ENCODE measurements at places on chromosomes 6 and 20.

DNA sequence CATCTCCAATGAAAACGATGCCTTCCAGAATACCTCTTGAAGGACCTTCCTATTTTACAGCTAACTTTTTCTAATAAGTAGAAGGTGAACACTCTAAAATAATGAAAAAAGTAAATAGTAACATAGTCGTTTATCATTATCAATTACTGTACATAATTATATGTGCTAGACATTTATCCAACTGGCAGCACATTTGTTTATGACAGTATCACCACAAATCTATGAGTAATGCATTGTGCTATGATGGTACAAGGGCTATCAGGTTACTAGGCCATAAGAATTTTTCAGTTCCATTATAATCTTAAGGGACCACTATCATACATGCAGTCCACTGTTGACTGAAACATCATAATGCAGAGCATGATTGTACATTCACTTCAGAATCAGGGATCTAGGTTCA is 68.4 kb downstream of the ATG5 start:
- DNase-seq: no peak

- peak; percentile 78 for DNase-seq
These were observed 21.8 kb upstream of the UFL1 start for GRCh38 chr6:96499781-96500180.

- DNase-seq: no peak
These were observed 2.4 kb downstream of the ADGRG6 start for GRCh38 chr6:142304241-142304640.

GRCh38 chr20:58850693-58851174 is at the start of gene GNAS-AS1:
Gene GNAS-AS1 (minus strand): TSS chr20:58850902.
- DNase-seq: peak; percentile 58

- DNase-seq: no peak
These were observed 169.4 kb downstream of the TRDN start for GRCh38 chr6:123467392-123467791.

GRCh38 chr20:14444106-14444505 is 106.7 kb upstream of the FLRT3 start:
- DNase-seq: no peak

DNA sequence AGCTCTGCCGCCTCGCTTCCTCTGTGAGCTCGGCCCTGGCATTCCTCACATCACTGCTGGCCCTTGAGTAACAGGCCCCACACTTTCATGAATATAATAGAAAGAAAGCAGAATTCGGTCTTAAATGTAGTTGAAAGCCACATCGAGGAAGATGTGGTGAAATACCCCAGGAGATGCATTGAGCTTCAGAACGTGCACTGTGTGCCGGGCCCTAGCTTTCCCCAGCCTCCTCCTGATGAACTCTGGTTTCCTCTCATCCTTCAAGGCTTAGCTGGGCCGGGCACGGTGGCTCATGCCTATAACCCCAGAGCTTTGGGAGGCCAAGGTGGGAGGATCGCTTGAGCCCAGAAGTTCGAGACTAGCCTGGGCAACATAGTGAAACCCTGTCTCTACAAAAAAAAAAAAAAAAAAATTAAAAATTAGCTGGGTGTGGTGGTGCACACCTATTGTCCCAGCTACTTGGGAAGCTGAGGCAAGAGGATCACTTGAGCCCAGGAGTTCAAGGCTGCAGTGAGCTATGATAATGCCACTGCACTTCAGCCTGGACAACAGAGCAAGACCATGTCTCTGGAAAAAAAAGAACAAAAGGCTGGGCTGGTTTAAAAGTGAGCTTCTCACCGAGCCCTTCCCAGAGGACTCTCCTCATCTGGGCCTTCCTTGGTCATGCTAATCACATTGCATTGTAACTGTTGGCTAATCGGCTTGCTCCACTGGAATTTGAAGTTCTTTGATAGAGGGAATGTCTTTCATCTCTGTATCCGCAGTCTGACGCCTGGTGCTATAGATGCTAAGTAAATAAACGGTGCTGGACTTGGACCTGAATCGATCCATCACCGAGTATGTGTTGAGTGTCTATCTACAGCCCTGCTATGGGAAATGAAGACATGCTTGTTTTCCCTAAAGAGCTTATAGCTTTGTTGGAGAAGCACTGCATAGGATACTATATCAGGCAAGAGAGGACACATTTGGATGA is 43.8 kb upstream of the FOXQ1 start:
- no peak for DNase-seq

- DNase-seq: no peak
These were observed 23.3 kb upstream of the C6orf62 start for GRCh38 chr6:24742216-24742738.

DNA sequence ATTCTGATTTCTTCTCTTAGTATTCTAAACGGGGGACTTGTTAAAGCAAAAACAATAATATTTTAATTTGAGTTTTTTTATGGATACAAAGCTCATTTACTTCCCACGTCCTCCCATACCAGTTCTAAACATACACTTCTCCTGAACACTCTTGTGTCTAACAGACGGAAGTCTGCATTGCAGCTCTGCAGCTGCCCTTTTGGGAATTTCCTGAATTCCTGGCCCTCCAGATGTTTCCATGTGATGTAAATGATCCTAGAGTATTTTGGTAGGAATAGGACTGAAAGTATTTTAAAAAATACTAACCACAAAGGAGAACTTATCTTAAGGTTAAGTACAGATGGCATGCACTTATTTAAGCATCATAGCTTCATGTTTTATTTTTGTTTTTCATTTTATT is 886.7 kb downstream of the TBC1D32 start:
- DNase-seq: no peak

DNA sequence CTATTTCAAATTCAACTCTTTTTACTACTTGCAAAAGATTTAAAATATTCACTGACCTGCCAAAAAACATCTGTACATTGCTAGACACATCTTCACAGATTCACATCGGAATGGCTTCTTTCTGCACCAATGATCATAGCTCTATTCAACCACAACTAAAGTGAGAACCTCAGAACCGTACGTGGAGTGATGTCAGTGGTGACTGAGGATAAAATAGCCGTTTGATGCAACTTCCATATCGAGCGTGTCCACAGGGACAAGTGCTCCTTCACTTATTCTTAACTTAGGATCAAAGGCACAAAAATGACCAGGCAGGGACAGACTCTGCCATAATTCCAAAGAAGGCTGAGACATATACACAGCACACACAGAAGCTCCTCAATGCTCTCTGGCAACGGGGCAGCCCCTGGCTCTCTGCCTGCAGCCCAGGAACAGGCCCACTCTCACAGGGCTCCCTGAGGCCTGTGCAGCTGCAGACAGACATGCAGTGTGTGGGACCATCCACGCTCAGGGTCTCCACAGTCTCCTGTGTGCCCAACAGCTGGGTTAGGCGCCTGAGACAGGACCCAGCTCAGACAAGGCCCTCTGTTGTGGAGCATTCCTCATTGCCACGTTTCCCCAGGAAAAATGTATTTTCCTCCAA is 22.8 kb downstream of the FYN start:
- no peak for DNase-seq

GRCh38 chr20:32534661-32535240 is 50.4 kb downstream of the NOL4L start:
- DNase-seq: peak; percentile 64

- peak; percentile 94 for DNase-seq
These were observed at the start of the genes TBC1D22B and TMEM217 for GRCh38 chr6:37257634-37258404. Gene TBC1D22B (plus strand): TSS chr6:37257772. CDS start chr6:37257918, 146 bp downstream. Gene TMEM217 (minus strand): TSS chr6:37258144. CDS start chr6:37219030, 39,114 bp downstream.

- no peak for DNase-seq
These were observed 13.7 kb upstream of the PRDM13 start for GRCh38 chr6:99592900-99593299.

DNA sequence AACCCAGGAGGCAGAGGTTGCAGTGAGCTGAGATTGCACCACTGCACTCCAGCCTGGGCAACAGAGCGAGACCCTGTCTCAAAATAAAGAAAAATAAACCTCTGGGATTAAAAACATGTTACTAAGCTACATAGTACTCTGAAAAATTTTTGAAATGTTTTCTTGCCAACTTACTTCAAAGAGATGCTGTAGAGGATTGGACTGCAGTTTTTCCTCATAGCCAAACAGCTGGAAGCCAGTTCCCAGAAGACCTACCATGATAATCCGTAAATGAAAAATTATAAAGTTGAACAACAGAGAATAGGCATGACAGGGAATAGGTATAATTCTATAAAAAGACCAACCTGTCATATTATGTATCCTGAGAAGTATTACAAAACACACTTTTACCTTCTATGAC is 48.0 kb downstream of the RARS2 start:
- DNase-seq: no peak

GRCh38 chr20:36493051-36493800 is 48.1 kb upstream of the MYL9 start:
- no peak for DNase-seq

DNA sequence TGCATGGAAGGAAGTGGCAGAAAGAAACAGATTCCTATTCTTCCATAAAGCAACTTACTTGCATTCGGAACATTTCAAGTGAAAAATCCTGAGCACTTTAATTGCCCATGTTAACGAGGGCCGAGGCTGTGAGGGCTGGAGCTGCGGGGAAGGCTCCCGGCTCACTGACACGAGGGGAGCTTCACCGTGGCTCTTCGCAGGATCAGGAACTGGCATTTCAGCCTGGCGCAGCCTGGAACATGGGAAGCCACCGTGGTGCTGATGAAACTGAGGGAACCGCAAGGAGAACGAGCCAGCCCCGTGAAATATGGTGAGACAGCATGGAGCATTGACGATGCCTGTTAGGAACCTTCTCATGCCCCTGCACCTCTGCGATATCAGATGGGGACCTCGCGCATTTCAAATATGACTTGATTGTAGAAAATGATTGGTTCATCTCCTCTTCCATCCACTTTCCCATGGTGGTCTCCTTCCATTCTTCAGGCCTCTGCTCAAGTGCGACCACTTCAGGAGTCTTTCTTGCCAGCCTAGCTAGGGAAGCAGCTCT is 236.9 kb downstream of the TBXT start:
- no peak for DNase-seq

DNA sequence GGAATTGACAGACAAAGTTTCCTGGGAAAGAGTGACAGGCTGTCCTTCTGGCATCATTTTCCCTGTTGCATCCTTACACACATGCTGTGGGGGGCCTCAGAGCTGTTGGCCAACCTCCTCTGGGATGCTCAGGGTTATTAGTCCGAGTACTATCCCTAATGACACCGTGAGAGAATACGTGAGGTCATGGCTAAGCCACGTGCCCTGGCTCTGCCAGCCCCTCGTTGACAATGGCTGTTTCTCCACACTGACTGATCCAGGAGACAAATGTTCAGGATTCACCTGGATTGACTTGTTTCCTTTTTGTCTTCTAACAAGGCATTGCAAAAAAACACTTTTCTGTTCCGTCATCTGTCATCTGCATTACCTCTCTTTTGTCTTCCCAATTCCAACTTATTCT is 604.6 kb downstream of the TFAP2A start:
- DNase-seq: no peak

- DNase-seq: no peak
These were observed 181.0 kb downstream of the GJA1 start for GRCh38 chr6:121616406-121616805.

DNA sequence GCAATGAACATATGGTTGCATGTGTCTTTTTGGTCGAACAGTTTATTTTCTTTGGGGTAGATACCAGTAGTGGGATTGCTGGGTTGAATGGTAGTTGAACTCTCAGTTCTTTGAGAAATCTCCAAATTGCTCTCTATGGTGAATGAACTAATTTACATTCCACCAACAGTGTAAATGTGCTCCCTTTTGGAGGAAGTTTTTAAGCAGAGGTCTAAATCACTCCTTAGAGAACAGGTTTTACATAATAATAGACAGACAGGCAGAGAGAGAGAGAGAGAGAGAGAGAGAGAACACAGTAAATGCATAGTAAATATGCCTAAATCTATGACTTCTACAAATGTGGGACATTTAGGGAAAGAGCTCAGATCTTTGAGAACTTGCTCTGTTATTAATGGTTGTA is 37.6 kb downstream of the GRM1 start:
- no peak for DNase-seq

DNA sequence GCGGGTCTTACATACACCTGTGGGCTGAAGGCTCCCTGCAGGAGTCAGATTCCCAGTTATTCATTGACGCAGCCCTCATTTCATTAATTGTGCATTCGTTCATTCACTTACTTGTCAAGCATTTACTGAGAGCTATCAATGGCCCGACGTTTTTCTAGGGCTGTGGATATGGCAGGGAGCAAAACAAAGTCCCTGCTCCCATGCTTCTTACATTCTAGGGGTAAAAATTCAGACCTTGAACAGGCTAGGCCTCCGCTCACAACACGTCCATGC is 369 bp upstream of the NSFL1C start:
- no peak for DNase-seq

- DNase-seq: no peak
These were observed 29.2 kb upstream of the SSR1 start for GRCh38 chr6:7341989-7342742.

- DNase-seq: no peak
These were observed 37.3 kb downstream of the SIM1 start for GRCh38 chr6:100427452-100427851.

DNA sequence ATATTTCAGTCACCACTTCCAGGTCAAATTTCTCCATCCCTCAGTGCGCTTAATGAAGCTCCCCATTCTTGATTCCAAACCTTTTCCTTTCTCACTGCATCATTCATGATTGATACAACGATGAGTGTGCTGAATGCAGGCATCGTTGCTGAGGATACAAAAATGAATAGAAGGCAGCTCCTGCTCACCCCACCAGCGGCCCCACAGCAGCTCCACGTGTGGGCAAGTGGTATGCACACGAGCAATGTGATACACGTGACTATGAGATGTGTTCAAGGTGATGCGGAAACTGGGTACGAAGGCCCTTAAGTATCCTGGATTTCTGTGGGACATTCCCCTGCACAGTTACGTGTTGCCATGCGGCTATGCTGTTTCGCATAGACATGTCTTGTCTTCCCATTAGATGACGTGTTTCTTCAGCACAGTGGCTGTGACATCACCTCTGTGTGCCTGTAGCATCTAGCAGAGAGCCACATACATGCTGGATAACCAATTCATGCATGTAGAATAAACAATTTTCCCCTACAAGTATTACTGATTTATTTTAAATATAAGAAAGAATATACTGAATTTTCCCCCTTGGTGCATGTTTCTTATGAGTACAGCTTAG is 260.5 kb upstream of the AGPAT4 start:
- DNase-seq: no peak

- no peak for DNase-seq
These were observed 1295.1 kb downstream of the EPHA7 start for GRCh38 chr6:92124200-92124651.

- no peak for DNase-seq
These were observed 4.5 kb downstream of the TEAD3 start for GRCh38 chr6:35492258-35492973.

DNA sequence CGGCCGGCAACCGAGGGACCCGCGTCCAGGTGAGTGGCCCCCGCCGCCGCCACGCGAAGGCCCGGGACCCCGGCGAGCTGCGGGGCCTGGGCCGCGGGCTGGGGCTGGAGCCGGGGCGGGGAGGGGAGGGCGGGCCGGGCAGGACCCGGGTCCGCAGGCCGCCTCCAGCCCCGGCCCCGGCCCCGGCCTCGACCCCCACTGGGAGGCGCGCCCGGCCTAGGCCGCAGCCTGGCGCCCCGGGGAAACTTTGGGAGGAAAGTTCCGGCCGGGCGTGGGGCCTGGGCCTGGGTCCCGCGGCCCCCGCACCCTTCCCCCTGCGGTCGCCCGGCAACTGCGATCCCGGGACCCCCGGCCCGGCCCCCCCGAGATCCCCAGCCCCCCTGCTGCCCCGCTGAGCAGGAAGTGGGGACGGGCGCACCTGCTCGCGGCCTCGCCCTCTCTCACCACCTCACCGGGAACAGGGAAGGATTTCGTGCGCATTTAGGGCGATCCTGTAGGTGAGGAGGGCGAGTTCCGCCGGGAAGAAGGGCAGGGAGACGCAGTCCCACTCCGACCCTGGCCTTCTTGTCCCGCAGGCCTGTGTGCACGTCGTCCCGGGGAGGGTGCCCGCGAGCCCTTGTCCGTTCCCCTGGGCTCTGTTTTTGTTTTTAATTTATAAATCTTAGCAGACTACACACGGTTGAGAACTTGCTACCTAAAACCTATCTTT is 402 bp downstream of the OSBPL2 start:
- DNase-seq: no peak
